ENCODE measurements at places on chromosomes 1 and 21. TPM values are rescaled to one million over a fixed set of nuclear protein-coding genes. Genes with fewer than 3 reads are reported as not detected.

GRCh38 chr21:34176448-34176847, 103.1 kb downstream of the MRPS6 start:
- H3K27me3 ChIP-seq: no peaks in the 10 kb centered on the region
- DNase-seq: no peak
- H3K27ac ChIP-seq: no peak overlapping the region

DNA sequence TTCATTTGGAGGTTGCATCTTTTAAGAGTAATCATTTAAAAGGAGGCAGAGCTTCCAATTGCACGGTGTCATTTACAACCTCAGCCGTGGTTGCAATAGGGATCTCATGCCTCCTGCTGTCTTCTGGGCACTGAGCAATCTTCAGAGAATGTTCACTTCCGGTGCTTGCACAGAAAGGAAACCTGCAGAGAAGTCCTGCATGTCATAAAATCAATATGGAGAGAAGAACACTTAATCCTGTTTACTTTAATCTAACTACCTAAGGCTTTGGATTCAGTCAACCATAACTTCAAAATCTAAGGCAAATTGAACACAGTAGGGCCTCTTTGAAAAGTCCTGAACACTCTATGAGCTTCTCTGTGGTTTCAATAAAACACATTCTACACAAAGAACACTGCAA, 11.3 kb upstream of the MAP10 start:
- H3K27me3 ChIP-seq: no peaks in the 10 kb centered on the region
- H3K4me1 ChIP-seq: peaks cover 5% of the 10 kb centered on the region
- no peak for DNase-seq
- H3K36me3 ChIP-seq: no peaks in the 10 kb centered on the region
- no peak overlapping the region for H3K4me3 ChIP-seq

DNA sequence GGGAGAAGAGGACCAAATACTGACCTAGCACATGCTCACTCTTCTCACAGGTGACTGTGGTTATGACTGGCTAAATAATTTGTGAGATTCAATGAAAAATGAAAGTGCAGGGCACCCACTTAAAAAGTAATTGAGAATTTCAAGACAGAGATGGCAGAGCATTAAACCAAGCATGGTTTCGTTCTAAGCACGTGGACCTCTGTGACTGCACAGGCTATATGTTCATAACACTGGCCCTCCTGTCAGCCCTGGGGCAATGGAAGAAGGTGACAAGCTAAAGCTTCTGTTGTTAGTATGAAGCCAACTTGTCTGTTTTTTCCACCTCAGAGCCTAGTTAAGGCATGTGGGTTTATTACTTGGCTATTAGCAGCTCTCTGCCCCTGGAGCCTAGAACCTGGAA, 130.9 kb downstream of the FASLG start:
- H3K4me1 ChIP-seq: no peaks in the 10 kb centered on the region
- H3K27ac ChIP-seq: no peak overlapping the region
- H3K27me3 ChIP-seq: no peaks in the 10 kb centered on the region

DNA sequence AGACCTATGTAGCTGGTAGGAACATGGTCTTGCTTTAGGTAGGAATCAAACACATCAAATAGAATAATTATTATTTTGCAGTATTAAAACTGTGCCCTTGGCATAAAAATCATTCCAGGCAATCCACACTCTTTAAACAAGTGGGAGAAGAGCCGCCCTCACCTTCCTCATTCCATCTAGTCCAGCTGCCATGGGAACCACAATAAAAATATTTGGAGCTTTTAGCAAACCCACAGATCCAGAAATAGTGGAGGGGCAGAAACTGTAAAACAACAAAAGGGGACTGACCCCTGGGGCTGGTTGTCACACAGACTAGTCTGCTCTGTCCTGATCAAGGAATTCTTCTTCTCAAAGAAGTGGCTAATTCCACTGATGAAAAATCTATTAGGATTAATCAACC, 61.6 kb downstream of the PTPRC start:
- no peaks in the 10 kb centered on the region for H3K27me3 ChIP-seq
- H3K4me1 ChIP-seq: no peaks in the 10 kb centered on the region
- H3K27ac ChIP-seq: no peak overlapping the region
- H3K36me3 ChIP-seq: no peaks in the 10 kb centered on the region
- no peak overlapping the region for H3K4me3 ChIP-seq

GRCh38 chr1:15847100-15847892, at the start of gene SPEN:
Gene SPEN, plus strand, starts transcription at chr1:15847707. Its CDS starts 361 bp downstream, at chr1:15848068.
- H3K27ac ChIP-seq: peak within 1 kb of the TSS; percentile 97
- H3K36me3 ChIP-seq: no peaks in the 10 kb centered on the region
- H3K4me1 ChIP-seq: peaks cover 30% of the 10 kb centered on the region
- H3K27me3 ChIP-seq: no peaks in the 10 kb centered on the region

- no peaks in the 10 kb centered on the region for H3K4me1 ChIP-seq
- H3K36me3 ChIP-seq: no peaks in the 10 kb centered on the region
These were observed 58.7 kb downstream of the XCL2 start for GRCh38 chr1:168485048-168485447.

DNA sequence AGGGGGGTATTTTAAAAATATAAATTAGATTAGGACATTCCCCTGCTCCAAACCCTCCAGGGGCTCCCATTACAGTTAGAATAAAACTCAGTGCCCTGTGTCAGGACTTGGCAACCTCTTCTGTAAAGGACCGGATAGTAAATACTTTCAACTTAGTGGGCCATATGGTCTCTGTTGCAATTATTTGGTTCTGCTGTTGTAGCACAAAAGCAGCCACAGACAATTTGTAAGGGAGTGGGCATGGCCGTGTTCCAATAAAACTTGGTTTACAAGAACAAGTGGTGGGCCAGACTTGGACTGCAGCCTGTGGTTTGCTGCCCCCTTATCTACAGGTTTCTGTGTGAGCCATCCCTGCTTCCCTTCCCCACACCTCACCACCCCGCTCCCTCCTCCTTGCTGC, 92.0 kb downstream of the ACTL8 start:
- no peaks in the 10 kb centered on the region for H3K4me1 ChIP-seq
- no peaks in the 10 kb centered on the region for H3K36me3 ChIP-seq
- DNase-seq: no peak
- H3K4me3 ChIP-seq: no peak overlapping the region
- no peaks in the 10 kb centered on the region for H3K27me3 ChIP-seq
- no peak overlapping the region for H3K27ac ChIP-seq

GRCh38 chr1:38113159-38113666, 66.6 kb upstream of the POU3F1 start:
- H3K4me1 ChIP-seq: peaks cover 46% of the 10 kb centered on the region
- no peak overlapping the region for H3K27ac ChIP-seq
- H3K4me3 ChIP-seq: no peak overlapping the region
- H3K36me3 ChIP-seq: no peaks in the 10 kb centered on the region
- H3K27me3 ChIP-seq: no peaks in the 10 kb centered on the region
- DNase-seq: no peak

The PLXNA2 gene
- total RNA-seq: 53.4 TPM

The IFI44 gene
- total RNA-seq: 3.1 TPM

GRCh38 chr1:47399138-47399845, 16.8 kb upstream of the FOXE3 start:
- H3K4me3 ChIP-seq: no peak overlapping the region
- H3K27me3 ChIP-seq: no peaks in the 10 kb centered on the region
- no peak overlapping the region for H3K27ac ChIP-seq
- H3K36me3 ChIP-seq: no peaks in the 10 kb centered on the region
- no peak for DNase-seq
- H3K4me1 ChIP-seq: no peaks in the 10 kb centered on the region

The TAL1 gene
- total RNA-seq: 1.4 TPM

GRCh38 chr1:9183898-9184297, 50.7 kb upstream of the H6PD start:
- peaks cover 21% of the 10 kb centered on the region for H3K27me3 ChIP-seq
- H3K27ac ChIP-seq: no peak overlapping the region
- peak overlapping the region; percentile 79 for H3K4me3 ChIP-seq

The SLC45A3 gene
- total RNA-seq: 1.3 TPM

GRCh38 chr1:77060000-77060399, 159.2 kb downstream of the PIGK start:
- DNase-seq: no peak
- H3K4me1 ChIP-seq: no peaks in the 10 kb centered on the region
- H3K27me3 ChIP-seq: no peaks in the 10 kb centered on the region
- no peak overlapping the region for H3K4me3 ChIP-seq
- no peak overlapping the region for H3K27ac ChIP-seq
- no peaks in the 10 kb centered on the region for H3K36me3 ChIP-seq

- no peaks in the 10 kb centered on the region for H3K36me3 ChIP-seq
- peak overlapping the region; percentile 91 for H3K27ac ChIP-seq
- H3K27me3 ChIP-seq: no peaks in the 10 kb centered on the region
- DNase-seq: no peak
These were observed 14.9 kb upstream of the IFNLR1 start for GRCh38 chr1:24201941-24202440.

GRCh38 chr1:85332575-85332974, 56.1 kb upstream of the BCL10 start:
- no peak overlapping the region for H3K4me3 ChIP-seq
- H3K27ac ChIP-seq: no peak overlapping the region
- peaks cover 8% of the 10 kb centered on the region for H3K4me1 ChIP-seq
- no peak for DNase-seq

The SASS6 gene
- 6.8 TPM for total RNA-seq

DNA sequence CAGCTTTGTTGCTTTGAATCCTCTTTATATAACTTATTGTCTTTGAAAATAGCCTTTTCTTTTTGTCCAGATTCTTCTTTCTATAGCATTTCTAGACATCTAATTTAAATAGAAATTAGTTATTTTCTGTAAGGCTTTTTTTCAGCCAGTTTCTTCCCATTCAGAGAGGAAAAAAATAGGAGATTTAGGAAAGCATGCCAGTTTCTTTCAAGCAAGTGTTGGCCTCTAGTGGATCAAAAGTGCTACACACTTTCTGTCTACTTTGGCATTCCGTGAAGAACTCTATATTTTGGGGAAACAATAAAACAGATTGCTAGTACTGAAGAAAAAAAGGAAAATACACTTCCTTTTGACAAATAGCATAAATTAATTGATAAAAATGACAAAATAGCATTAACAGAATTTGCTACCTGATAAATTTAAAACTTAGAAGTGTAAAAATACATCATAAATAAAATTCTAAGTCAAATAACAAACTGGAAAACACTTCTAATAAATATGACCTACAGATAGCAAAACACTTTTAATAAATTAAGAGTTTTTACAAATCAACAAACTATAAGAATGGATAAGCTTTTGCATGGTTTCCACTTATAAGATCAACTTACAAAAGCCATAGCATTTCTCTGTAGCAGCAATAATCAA, 13.1 kb upstream of the EXO1 start:
- H3K36me3 ChIP-seq: no peaks in the 10 kb centered on the region
- H3K27me3 ChIP-seq: no peaks in the 10 kb centered on the region
- no peak overlapping the region for H3K27ac ChIP-seq
- peaks cover 9% of the 10 kb centered on the region for H3K4me1 ChIP-seq

The GIPC2 gene
- total RNA-seq: 4.2 TPM

GRCh38 chr1:172448995-172449584, 5.2 kb upstream of the PIGC start:
- H3K27ac ChIP-seq: peak overlapping the region; percentile 0
- no peaks in the 10 kb centered on the region for H3K27me3 ChIP-seq
- H3K4me3 ChIP-seq: no peak overlapping the region
- H3K36me3 ChIP-seq: no peaks in the 10 kb centered on the region
- peaks cover 10% of the 10 kb centered on the region for H3K4me1 ChIP-seq
- DNase-seq: no peak

DNA sequence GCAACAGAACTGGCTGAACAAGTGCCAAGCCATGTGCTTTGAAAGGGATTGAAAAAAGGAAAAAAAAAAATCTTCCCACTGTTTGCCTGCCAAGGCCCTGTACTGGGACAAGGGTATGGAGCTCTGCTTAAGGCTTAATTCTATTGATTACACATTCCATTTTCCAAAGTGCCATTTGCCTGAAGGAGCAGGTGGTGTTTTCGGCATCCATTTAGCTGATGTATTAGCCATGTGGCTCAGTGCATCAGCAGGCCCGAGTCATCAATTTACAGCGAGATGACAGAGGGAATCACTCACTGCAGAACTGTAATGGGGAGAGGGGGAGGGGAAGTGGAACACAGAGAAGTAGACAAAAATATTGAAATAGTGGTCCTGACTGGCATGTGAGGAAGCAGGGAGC, 144.2 kb upstream of the BEND5 start:
- DNase-seq: no peak
- no peaks in the 10 kb centered on the region for H3K36me3 ChIP-seq
- H3K27me3 ChIP-seq: no peaks in the 10 kb centered on the region
- no peak overlapping the region for H3K4me3 ChIP-seq
- no peak overlapping the region for H3K27ac ChIP-seq

- no peak overlapping the region for H3K4me3 ChIP-seq
- peaks cover 8% of the 10 kb centered on the region for H3K36me3 ChIP-seq
- no peak for DNase-seq
These were observed 10.1 kb downstream of the LAD1 start for GRCh38 chr1:201389051-201389450.

The RBM11 gene
- 0.45 TPM for total RNA-seq

DNA sequence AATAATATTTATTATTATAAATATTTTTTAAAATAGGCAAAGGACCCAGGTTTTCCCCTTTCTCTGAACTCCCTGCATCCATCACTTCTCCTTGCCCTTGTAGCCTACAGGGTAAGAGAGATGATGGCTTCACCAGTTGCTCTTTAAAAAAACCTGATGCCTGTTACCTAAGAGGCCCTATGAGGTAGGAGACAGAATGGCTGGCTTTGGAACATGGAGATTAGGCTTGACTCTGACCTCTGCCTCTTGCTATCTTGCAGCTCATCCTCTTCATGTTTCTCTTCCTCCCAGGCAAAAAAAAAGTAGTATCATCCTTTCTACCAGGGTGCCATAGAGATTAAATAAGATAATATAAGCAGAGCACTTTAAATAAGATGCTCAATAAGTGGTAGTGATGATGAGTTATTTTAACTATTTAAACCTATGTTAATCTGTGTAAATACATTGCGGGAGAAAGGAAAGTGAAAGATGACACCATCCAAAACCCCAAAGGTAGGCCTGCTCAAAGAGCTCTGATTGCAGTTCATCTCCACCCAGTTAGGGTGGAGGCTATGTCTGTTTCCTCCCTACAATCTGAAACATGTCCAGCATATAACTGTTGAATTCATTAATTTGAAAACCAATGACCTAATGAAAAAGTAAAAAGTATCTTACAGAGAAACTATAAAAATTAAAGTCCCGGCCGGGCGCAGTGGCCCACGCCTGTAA, 51.8 kb downstream of the RGS2 start:
- H3K4me1 ChIP-seq: no peaks in the 10 kb centered on the region
- no peak overlapping the region for H3K27ac ChIP-seq
- DNase-seq: no peak

The DDX59 gene
- total RNA-seq: 13.9 TPM

The CCDC17 gene
- total RNA-seq: 3.1 TPM

GRCh38 chr1:218705391-218705790, 360.3 kb downstream of the TGFB2 start:
- no peaks in the 10 kb centered on the region for H3K36me3 ChIP-seq
- no peak overlapping the region for H3K27ac ChIP-seq
- no peak overlapping the region for H3K4me3 ChIP-seq
- H3K4me1 ChIP-seq: peaks cover 12% of the 10 kb centered on the region
- no peak for DNase-seq

Data from esophagus squamous epithelium (tissue), 5 donors.